ENCODE measurements at places on chromosomes 1 and 21.

DNA sequence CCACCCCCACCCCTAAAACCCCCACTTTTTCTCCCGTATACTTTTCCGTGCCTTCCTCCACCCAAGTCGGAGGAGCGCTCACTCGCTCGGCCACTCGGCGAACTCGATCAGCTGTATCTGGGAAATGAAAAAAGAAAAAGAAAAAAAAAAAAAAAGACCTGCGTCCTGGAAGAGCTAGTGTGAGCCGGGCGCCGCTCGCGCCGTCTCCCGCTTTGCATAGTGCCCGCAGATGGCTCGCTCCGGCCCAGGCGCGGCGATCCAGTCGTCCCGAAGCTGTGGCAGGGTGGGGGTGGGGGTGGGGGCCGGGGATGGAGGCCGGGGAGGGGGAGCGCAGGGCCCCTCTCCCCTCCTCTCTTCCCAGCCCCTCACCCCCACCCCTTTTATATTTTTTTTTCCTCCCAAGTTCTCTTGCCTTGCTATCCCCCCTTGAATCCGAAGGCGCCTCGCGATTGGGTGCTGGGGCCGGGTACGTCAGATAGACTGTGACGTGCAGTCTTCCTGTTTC is 299 bp upstream of the PROX1 start:
- no peak for DNase-seq

DNA sequence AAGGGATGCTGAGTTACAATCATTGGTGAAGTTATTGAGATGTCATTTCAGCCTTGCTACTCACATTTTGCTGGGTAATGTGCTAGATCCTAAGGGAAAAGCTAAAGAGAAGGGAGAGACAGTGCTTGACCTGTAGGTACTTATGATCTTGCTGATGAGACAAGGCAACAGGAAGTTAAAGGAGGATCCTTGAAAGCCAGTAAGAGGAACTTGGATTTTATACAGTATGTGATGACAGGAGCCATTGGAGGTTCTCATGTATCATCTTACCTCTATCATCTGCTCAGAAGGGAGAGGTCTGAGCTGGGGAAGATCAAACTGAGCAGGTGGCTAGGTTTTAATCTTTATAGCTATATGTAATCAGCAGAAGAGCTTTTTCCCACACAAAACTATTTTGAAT is 6.3 kb downstream of the APOBEC4 start:
- DNase-seq, result no peak

DNA sequence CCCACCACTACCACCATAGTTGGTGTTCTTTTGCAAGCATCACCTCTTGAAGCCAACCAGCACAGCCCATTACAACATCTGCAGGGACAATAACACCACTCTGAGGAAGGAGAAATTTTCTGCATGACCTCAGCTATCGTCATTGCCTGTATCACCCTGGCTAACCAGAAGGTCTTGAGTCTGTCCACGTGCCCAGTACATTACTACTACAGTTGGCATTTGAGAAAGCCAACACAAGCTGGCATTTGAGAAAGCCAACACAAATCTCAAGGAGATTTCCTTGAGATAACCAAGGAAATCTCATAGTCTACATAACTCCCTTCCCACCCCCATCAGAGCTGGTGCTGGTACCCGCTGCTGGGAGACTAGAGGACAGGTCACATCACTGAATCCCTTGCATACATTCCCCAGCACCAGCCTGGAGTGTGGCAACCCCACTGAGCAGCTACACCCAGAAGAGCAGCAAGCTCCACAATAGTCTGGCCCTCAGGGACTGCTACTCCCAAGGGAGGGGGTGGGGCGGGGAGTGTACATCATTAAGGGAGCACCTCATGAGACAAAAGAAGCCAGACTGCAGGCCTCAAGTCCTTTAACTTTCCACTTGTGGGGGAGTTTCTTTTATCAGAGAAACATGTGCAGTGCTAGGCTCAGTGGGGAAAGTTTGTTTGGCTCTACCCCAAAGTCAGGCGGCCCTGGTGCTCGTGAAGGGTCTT is 46.0 kb upstream of the GUCA2A start:
- no peak for DNase-seq

GRCh38 chr1:206143537-206144172 is 26.5 kb upstream of the AVPR1B start:
- DNase-seq, result no peak

All from activated T-cell treated with anti-CD3 and anti-CD28 coated beads, Interleukin-2, amount 50 U/mL, for 1 hour (primary cell).